ENCODE measurements at places on chromosomes 5 and 9.

DNA sequence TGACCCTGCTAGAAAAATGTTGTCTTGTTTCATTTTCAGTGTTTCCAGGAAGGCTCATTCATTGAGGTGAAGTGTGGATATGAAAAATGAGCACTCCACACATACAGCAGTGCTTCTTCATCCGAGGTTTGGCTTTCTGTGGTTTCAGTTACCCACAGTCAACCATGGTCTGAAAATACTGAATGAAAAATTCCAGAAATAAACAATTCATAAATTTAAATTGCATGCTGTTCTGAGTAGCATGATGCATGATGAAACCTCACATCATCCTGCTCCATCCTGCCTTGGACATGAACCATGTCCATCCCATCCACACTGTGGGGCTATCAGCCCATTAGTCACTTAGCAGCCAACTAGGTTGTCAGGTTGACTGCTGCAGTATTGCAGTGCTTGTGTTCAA, 10.4 kb upstream of the SLC45A2 start:
- DNase-seq: no peak

DNA sequence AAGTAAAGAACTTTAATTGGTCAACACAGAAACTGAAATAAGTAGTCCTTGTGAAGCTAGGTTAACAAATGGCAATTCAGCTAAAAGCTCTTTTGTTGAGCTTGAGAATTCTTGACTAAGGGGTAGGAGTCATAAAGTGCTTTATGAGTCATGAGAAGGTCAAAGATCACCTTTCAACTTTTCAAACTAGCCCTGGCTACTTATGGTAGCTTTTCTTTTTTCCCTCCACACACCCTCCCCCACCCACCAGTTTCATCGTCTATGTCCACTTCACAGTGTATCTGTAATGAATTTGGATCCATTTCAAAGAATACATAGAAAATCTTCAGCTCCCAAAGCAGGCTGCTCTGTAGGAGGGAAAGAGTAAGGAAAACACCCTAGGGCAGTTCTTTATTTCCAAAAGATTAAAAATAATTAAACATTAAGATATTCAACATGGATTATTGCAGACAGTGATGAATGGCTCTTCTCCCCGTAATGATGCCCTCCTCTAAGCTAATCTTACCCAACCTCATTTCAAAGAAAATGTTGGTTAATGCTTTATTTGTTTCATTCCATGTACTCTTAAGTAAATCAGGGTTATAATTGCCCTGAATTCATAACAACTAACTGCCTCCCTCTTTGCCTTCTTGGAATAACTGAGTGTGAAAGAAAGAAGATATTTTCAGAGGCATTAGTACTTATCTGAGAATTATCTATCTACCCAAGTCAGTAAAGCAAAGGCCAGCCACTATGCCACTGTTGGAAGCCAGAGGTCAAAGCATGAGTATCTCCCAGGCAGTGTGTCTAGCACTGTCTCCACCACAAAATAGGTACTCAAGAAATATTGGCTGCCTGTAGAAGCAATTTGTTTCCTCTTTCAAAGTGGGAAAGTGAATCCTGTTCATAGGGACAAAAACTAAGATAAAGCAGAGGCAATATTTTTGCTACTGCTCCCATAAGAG, 290.6 kb downstream of the PIK3R1 start:
- DNase-seq: no peak

DNA sequence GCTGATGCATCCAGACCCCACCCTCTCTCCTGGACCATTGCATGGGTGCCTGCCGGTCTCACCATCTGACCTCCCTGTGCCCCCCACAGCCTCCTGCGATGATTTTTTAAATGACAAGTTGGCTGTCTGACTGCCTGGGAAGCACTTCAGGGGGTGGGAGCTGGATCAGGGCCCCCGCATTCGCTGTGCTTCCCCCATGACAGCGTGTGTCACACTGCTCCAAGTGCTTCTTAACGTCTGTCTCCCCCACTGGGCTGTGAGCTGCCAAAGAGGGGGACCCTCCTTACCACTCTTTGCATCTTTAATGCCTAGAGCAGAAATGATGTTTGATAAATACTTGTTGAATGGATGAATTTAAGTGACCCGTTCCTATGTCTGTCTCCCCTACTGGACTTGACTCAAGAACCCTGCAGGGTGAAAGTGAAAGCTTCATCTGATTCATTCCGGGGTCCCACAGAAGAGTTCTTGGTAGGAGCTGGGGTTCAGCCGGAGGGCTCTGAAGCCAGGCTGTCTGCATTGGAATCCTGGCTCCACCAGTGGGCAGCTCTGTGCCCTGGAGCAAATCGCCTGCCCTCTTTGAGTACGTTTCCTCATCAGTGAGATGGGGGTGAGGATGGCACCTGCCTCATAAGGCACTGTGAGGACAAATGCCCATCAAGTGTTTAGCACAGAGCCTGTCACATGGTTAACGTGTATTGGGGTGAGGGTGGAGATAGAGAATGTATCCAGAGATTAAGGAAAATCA, 7.6 kb upstream of the EGR1 start:
- DNase-seq: no peak

DNA sequence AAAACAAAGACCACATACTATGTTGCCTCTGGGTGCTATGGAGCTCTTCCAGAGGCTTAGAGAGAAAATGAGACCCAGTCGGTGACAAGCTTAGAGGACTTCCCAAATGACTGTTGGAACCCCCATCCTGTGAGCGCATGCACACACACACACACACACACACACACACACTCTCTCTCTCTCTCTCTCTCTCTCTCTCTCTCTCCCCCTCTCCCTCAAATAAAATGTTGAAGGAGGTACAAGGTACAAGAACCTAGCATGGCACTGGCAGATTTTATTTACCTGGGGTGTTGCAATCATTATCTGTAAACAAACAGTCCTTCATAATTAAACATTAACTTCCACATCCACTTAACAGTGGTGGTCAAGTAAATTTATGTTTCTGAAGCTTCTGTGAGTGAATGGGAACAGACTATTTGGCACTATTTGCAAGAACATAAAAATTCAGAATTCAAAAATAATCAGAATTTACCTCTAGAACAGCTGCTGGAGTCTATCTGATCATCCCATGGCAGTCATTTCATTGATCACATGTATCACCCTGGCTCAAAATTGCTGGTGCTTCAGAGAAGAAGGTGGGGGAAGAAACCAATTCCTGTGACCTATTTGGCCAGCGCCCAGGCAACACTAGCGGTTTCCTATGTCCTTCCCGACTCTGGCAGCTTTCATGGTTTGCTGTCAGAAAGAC, 24.9 kb downstream of the TRPM3 start:
- no peak for DNase-seq

GRCh38 chr5:122181863-122182262, 52.5 kb downstream of the ZNF474 start:
- DNase-seq: no peak

GRCh38 chr5:39177631-39177964, 41.8 kb downstream of the FYB1 start:
- no peak for DNase-seq

DNA sequence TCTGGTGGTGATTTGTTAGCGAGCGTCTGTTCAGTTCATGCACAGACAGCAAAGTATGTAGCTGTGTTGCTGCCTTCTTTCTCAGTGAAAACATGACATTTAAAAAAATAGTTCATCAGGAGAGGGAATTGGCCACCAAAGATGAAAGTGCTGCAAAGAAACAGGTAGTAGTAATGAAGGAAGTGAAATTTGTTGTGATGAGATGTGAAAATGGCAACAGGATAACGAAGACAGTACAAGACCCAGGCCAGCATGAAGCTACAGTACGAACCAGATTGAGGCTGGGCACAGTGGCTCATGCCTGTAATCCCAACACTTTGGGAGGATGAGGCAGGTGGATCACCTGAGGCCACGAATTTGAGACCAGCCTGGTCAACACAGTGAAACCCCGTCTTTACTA, 136.0 kb downstream of the SMARCA2 start:
- DNase-seq: no peak

- DNase-seq: no peak
These were observed 180.5 kb downstream of the NFIB start for GRCh38 chr9:14133394-14133793.

- no peak for DNase-seq
These were observed 162.5 kb upstream of the IER5L start for GRCh38 chr9:129340427-129341170.

- DNase-seq: no peak
These were observed 84.2 kb upstream of the PCSK1 start for GRCh38 chr5:96517295-96517694.

GRCh38 chr5:117769877-117770276, 1195.3 kb upstream of the SEMA6A start:
- DNase-seq: no peak

DNA sequence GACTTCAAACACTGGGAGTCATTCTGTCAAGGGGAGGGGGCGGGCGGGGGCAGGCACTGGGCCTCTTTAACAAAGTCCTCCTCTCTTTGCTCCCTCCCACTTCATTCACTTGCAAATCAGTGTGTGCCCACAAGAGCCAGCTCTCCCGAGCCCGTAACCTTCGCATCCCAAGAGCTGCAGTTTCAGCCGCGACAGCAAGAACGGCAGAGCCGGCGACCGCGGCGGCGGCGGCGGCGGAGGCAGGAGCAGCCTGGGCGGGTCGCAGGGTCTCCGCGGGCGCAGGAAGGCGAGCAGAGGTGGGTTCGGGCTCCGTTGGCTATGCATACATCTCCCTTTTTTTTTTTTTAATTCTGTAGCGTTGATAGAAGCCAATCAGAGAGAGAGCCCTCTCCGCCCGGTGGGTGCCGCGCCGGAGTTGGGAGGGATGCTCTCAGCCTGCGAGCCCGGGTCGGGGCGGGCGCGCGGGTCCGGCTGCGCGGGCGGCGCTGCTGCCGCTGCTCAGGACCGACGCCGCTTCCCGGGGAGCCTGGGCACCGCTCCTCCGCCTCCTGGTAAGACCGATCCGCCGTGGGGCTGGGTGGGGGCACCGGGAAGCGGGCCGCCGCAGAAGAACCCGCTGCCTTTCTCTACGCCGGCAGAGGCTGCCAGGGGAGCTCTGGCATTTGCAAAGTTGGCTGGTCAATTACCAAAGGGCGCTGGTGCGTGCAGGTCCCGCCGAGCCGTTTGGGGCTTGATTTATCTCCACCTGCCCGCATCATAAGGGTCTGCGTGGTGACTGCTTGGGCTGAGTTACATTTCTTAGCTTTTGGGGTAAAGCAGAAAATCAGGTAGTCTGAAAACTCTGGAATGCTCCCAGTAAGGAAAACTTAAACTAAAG, at the start of gene CDH6:
Gene CDH6, plus strand, starts transcription at position 96 of the 877 bp plus-strand sequence. CDS start 73,788 bp downstream, outside the sequence.
- DNase-seq: peak; percentile 88

DNA sequence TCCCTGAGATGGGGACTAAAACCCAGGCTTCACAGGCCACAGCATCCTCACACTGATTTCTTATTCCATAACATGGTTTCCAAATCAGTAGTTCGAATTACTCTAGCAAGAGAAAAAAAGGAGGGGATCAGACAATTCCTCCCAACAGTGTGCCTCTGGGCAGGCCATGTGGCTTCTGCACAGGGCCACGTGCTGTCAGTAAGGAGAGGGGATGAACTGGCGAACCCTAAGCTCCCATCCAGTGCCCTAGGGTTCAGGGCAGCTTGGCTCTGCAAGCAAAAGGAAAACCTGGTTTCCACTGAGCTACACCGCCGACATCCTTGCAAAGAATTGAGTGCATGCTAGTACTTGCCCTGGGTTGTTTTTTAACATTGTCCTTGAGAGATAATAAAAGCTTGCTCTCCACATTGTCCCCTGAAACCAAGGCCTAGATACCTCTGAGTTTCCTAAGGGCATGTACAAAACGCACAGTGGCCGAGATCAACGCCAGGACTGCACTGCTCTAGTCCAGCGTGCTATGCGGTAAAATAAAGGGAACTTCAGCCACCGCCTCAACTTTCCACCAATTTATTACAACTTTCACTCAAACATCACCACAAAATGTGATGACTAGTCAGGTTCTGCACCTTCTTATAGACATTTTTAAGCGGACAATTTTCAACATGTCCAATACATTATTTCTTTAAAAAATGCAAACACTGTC, 4.5 kb downstream of the CAMSAP1 start:
- DNase-seq: no peak

DNA sequence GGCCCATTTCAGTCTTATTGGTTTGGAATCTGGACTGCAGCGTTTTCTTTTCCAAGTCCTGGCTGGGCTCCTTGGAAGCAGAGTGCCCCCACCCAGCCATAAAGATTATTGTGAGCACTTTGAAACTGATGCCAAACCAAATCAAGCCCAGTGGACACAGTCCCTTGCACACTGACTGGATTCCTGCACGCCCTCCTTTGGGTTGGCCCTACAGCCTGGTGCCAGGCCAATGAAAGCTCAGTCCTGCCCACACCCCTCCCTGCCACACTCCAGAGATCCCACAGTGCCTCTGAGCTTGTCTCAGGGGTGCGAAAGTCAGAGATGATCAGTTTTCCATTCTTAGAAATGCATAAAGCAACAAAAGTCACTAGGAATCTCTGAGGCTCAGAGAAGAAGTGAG, 181.9 kb downstream of the CETN3 start:
- DNase-seq: no peak

- no peak for DNase-seq
These were observed 342.4 kb downstream of the RASEF start for GRCh38 chr9:82720515-82720914.

DNA sequence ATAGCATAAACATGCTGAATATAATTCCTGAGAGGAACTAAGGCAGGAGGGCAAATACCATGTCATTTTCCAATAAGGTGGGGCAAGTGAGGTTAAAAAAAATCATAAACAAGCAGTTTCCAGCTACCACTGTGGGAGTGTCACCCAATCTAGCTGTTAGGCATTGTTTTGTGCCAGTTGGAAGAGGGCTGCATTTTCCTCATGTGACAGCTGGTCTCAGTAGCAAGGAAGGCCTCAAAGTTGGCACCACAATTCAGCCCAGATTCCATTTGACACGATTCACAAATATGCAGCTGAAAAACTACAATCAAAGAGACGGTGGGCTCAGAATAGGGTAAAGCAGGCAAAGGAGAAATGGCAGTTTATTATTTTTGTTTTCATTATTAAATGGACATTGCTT, 636.1 kb downstream of the KIF4B start:
- DNase-seq: no peak

GRCh38 chr5:126641387-126641786, 40.6 kb downstream of the PHAX start:
- no peak for DNase-seq

DNA sequence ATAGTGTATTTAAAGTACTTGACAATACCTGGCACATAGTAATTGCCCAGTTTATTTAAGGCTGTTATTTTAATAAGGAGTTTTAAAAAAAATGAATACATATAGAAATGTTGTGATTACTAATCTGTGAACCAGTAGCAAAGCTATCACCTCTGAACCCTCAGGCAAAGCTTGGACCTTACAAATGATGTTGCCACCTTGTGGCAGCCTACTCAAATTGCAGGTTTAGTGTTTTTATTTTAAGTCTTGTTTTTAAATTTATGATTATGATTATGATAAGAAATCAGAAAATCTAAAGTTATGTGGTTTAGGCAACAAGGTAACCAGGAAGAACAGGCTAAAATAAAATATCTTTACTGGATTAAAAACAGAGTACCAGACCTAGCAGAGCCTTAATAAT, 35.8 kb downstream of the PPARGC1B start:
- no peak for DNase-seq

DNA sequence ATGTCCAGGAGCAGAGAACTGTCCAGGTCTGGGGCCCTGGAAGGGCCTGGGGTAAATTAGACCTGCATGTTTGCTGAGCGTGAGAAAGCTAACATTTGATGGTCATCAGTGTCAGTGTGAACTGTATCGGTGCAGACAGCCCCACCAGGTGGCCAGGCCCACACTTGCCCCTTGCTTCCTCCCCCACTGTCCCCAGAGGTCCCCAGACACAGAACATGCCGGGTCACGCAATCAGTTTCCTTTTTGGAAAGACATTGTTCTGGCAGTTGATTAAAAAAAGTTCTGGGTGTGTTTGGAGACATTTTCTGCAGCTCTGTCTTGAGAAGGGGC, 1.5 kb downstream of the NKD2 start:
- no peak for DNase-seq

GRCh38 chr9:69377291-69377690, 52.3 kb downstream of the ENTREP1 start:
- no peak for DNase-seq
